ENCODE measurements at places on chromosomes 2 and 18. TPM values are rescaled to one million over a fixed set of nuclear protein-coding genes. Genes with fewer than 3 reads are reported as not detected.

- no peak for DNase-seq
These were observed 52.7 kb downstream of the DSEL start for GRCh38 chr18:67463829-67464228.

DNA sequence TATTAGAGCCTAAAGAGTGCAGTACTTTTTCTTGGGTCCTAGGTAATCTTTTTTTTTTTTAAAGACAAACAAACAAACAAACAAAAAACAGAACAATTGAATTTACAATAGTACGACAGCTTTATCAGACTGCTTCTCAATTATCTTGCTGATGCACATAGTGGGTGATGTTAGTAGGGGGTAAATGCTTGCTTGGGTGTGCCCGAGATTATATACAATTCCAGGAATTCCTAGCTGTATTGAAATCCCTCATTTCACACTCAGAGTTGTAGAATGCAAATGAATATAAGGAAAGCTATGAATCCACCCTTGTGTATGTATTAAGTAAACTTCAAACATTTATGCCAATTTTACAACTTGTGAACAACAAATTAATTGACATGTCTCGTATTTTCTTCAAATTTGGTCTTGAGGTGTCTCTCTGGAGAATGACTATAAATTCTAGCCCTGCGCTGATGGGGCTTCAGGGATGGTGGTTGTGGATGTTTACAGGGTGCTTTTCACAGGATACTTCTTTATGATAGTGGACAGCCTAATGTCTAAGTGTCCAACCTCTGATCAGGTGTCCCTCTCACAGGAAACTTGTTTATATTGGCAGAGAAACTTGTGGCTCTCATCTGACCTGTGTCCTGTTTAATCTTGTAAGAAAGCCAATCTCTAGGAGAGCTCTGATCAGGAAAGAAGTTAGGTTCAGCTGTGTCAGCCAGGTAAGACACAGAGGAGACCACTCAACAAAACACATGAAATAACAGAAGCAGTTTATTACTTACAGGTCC is 61.9 kb upstream of the SLC39A10 start:
- DNase-seq = no peak

GRCh38 chr2:19947184-19947940 is 42.5 kb downstream of the WDR35 start:
- DNase-seq = no peak

DNA sequence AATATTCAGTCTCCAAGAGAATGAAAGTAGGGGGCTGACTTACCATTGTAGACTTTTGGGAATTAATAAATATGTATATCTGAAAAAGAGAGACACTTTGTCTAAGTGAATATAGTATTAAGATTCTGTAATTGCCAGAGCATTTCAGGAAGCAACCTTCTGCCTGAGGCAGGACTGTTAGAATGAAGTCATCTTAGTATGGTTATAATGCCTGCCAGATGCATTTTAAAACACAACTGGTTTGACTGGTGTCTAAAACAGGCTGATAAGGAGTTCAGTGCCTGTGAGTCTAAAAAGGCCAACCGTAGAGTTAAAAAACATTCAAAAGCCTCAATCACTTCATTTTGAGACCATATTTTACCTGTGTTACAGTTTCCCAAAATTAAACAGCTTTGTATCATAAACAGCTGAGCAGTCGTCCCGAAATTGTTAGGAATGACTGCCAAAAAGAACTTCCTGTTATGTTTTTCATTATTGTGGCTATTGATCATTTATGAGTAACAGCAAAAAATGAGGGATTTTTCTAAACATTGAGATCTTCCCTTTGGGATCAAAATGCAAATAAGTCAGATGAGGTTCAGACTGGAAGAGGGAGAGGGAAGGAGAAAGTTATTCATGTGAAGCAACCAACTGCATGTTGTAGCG is 443.9 kb downstream of the PID1 start:
- peak; percentile 5 for DNase-seq

- DNase-seq = no peak
These were observed 3.0 kb downstream of the EXOC6B start for GRCh38 chr2:72822794-72823193.

DNA sequence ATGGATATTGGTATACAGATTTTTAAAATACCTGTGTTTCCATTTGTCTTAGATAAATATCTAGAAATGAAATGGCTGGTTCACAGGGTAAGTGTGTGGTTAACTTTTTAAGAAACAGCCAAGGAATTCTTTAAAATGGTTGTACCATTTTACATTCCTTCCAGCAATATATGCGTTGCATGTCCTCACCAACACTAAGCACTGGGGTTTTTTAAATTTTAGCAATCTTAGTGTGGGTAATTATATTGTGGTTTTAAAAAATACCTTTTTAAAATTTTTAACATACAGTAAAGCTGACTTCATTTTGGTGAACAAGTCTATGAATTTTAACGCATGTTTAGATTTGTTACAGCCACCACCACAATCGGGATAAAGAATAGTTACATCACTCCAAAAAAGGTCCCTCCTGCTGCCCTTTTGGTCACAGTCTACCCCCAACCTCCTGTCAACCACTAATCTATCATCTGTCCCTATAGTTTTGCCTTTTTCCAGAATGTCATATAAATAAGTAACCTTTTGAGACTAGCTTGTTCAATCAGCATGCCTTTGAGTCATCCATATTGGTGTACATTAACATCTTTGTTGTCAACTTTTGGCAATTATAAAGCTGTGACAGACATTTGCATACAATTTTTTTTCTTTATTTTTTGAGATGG is 128.1 kb upstream of the MSTN start:
- no peak for DNase-seq

Gene MGAT4A
- total RNA-seq = 0.89 TPM

Gene NEU4
- not detected for total RNA-seq

Gene C2orf78
- total RNA-seq = not detected

Gene INPP5D
- not detected for total RNA-seq

Data from MG63 (cell line).